ENCODE measurements at places on chromosomes 16 and 17.

DNA sequence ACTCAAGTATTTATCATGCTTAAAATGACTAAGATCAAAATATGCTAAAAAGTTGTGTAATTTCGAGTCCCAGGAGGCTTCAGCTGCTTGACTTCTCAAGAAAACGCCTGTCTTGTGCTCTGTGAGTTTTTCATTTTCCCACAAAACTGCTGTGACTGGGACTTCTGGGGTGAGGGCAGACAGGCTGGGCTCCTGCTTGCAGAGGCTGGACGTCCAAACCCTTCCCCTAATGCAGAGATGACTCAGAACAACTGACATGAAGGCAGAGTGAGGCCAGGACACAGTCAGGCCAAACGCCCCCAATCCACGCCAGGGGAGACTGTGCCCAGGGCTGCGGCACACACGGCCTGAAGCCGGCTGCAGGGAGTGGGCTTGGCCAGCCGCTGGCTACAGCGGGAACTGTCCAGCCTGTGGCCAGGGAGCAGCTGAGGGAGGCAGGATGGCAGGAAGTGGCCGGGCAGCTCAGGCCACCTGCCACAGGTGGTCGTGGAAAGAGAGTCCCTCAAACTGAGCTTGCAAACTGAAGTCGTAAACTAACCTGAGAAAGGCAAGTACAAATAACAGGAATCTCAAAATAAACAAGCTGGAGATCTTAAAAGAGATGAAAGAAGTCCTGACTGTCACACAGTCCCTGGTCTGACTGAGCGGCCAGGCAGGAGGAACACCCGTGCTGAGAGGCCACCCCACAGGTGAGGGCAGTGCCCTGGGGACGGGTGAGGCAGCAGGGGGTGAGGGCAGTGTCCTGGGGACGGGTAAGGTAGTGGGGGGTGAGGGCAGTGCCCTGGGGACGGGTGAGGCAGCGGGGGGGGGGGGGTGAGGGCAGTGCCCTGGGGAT is 21.3 kb upstream of the HEXD start:
- DNase-seq: peak; percentile 94

DNA sequence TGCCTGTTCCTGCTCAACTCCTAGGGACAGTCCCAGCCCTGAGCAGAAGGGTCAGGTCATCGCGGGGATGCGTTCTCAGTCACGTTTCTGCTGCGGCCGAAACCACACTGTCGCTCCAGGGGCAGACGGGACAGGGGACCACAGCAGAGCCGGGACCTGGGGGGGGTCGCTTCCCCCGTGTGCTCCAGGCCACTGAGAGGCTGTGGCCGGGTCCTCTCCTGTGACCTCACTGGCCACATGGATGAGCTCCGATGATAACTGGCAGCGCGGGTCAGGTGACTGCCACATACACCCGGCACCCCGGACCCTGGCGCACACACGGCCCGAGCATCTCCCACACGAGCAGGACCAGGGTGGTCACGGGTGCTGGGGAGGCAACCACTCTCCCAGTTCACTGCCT is 12.8 kb downstream of the GNPTG start:
- DNase-seq: no peak

GRCh38 chr16:55021595-55022475 is 91.2 kb downstream of the IRX5 start:
- DNase-seq: no peak

DNA sequence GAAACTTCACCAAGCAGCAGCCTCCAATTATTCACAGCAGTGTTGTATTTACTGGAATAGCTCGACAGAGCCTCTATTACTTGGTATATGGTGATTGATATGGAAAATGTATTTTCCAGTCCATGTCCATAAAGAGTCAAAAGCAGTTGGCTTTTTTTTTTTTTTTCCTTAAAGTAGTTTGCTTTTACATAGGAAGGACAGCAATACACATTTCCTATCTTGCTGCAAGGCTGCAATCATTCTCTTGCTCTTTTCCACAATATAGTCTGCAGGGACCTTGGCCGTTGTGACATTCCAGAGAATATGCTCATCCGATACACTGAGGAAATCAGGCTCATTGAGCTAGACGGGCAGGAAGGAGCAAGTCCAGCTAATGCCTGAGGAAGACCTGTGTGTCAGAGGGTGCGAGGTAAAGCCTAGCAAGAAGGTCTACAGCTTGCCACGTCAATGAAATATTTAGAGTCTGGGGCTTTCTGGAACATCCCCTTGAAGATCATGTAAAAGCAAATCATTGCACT is 131.1 kb downstream of the ENGASE start:
- DNase-seq: no peak

DNA sequence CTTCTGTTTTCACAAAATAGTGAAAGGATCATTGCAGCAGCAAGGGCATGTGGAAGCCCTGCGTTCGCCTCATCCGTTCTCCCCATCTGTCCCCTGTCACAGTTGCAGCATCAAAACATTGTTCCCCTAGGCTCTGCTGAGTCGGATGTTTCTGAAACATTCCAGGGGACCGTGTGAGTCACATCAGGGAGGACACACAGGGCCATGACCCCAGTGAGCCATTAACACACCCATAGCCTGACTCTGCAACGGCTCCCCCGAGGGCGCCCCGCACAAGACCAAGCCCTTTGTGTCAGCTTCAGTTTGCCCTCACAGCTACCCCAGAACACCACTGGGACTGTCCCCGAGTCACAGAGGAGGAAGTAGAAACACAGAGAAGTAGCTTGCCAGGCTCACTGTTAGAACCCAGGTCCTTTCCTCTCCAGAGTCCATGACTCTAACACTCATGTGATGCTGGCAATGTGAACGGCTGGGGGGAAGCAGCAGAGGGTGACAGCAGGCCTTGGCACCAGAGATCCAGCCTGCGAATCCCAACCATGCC is 63.3 kb upstream of the HSBP1 start:
- DNase-seq: peak; percentile 18
